ENCODE measurements at places on chromosomes 3 and 15.

- no peak for DNase-seq
Observed at GRCh38 chr3:58899953-58900298, 149.9 kb downstream of the CFAP20DC start.

DNA sequence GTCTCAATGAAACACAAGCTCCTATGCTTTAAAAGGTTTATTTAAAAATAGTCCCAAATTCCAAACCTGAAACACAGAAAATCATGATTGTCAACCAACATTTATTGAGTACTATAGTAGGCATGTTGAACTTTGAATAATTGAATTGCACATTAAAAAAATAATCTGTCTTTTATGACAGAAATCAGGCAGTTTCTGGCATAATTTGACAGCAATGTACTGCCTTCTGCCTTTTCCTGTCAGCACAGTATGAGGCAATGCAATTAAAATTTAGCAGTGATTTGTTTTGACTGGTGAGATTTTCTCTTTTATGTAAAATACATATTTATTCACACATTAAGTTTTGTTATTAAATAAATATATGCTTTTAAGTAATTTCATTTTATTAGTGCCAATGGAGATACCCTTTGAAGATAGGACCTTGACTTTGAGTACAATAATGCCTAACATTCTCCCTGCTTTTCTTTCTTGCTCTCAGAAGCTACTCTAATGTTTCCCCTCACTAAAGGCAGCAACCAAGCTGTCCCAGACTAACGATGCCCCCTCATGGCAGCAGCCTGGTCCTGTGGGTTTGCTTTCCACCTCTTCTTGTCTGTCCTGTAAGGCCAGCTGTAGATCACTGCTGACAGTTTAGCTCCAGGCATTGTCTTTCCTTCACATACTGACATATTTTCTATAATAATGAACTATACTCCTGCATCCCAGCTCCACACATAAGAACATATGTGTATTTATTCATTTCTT is 346.7 kb downstream of the IL20RB start:
- no peak for DNase-seq

GRCh38 chr15:52735231-52736089 is 54.7 kb downstream of the ONECUT1 start:
- DNase-seq = peak; percentile 37

GRCh38 chr3:66236281-66236680 is 15.5 kb downstream of the SLC25A26 start:
- DNase-seq = no peak

DNA sequence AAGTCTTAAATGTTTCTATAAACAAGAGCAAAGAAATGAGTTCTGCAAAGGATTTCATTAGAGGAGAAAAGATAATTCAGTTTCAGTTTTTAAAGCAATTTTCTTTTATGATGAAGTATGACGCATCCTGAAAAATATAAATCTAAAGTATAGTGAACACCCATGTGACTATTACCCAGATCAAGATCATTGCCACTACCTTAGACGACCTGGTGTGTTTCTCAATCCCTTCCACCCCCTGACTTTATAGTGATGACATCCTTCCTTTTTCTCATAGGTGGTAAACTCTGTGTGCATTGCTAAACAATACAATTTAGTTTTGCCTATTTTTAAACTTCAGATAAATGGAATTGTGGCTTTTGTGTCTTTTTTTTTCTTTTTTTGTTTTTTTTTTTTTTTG is 8.4 kb downstream of the STT3B start:
- no peak for DNase-seq

DNA sequence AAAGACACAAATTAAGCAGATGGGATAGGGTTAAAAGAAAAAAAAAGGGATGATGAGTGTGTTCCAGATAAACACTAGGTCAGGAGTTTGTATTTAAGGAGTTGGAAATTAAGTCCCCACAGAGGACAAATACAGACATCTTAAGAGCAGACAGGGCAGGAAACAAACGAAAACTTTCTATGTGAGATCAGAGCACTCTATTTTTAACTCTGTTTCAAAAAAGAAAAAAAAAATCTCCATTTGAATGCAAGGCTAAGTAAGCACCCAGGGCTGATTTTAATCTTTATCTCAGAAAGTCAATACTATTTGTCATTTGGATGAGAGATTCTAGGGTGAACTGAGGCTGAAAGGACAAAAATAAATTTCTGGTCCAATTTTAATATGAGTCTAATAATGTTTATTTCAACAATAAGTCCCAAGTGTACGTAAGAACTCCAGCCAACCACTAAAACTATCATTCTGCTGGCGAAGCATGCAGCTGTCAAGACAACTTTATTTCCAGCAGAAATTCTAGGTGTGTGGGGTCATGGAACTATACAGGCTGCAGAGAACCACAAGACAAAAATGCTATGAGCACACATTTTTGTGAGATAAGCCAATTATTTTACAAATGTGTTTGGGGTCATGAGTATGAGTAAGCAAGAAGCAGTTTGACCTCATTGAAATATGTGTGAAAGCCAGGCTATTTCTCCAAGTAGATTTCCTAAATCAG is 186.1 kb downstream of the FMN1 start:
- DNase-seq = no peak

GRCh38 chr3:171772427-171773056 is 37.7 kb downstream of the PLD1 start:
- DNase-seq = peak; percentile 1

- no peak for DNase-seq
Observed at GRCh38 chr3:50454481-50455070, 48.9 kb downstream of the CACNA2D2 start.

DNA sequence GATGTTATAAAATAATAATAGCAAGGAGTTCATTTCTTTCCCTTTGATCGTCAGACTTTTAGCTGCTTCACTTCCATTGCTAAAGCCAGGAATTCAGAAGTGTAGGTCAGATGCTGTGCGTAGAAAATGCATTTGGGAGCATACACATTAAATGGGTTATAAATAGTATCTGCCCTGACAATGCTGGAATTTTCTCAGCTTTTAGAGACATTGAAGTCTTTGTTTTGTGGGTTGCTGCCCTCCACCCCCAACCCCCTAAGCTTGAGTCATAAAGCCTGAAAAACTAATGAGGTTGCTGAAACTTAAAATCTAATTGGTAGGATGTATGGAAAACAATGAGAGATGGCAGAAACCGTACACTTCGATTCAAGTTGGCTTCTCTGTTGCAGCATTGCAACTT is 81.9 kb downstream of the MITF start:
- DNase-seq = no peak

DNA sequence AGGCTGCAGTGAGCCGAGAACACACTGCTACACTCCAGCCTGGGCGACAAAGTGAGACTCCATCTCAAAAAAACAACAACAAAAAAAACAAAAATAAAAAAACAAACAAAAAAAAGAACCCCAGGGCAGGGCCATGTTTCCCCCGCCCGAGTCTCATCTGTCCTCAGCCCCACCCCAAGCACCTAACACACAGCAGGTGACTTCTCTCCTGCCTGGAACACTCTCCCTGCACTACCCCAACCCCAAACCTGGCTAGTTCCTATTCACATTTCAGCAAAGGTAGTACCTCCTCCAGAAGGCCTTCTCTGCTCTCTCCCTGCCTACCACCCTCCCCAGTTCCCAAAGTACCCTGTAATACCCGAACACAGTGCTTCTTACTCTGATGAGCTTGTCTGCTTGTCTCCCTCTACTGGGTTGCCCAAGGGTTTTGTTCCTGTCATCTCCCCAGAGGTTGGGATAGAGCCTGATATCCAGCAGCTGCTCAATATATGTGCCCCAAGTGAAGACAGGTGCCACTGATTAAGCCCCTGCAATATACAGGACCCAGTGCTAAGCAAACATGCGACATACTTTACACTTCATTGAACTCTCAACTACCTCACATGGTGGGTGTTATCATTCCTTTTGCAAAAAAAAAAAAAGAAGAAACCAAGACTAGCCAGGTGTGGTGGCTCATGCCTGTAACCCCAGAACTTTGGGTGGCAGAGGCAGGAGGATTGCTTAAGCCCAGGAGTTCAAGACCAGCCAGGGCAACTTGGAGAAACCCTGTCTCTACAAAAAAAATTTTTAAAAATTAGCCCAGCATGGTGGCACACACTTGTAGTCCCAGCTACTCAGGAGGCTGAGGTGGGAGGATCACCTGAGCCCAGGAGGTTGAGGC is 103.6 kb downstream of the DAPK2 start:
- no peak for DNase-seq

DNA sequence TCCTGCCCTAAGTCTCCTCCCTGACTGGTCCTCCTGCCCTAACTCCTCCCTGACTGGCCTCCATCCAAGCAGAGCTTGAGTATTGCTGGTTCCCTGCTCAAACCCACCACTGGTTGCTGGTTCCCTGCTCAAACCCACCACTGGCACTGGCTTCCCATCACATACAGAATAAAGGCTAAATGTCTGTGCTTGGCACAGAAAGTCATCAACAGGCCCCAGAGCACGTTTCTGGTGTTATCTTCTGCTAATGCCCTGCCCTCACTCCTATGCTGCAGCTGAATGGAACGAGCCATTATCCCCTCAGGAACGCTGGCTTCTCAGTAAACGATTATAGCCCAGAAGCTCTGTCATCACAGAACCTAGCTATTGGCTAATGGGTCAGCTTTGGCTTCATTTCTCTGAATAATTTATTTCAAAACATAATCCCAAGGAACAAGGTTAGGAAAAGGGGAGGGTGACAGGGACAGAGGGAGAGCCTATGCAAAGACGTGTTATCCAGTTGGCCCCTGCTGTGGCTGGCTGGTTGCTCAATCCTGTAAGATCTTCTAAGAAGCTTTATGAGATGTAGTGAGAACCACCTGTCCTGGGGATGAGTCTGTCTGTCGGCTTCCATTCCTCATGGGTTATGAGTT is 6.3 kb upstream of the MUC20 start:
- no peak for DNase-seq

- no peak for DNase-seq
Observed at GRCh38 chr3:12830785-12831156, 10.6 kb downstream of the RPL32 start.

All from activated CD8-positive, alpha-beta memory T cell treated with anti-CD3 and anti-CD28 coated beads for 1 hour (primary cell).